Activated naive CD8-positive, alpha-beta T cell treated with anti-CD3 and anti-CD28 coated beads for 36 hours (primary cell): ENCODE measurements at places on chromosomes 12 and 14.
A peak's percentile ranks its signal among the peaks of the same experiment; 100 is the strongest.

DNA sequence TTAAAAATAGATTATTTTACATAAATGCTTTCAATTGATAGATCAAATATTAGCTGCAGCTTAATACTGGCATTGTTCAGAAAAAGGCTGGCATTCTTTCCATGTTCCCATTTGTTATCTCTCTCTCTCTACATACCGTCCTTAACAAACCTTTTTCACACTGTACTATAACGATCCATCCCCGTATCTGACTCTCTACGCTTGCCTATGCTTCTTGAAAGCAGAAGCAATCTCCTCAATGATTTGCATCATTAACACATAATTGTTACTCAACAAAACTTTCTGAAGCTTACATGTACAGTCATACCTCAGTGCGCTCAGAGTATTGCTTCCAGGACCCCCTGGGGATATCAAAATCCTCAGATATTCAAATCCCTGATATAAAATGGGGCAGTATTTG is 89.7 kb downstream of the TMTC1 start:
- DNase-seq, result no peak
- peaks cover 3% of the 10 kb centered on the region for H3K27me3 ChIP-seq

GRCh38 chr12:53223389-53224060 is 8.5 kb downstream of the RARG start:
- H3K27ac ChIP-seq, result peak overlapping the region; percentile 88
- H3K36me3 ChIP-seq, result peaks cover 10% of the 10 kb centered on the region
- H3K4me3 ChIP-seq, result peak overlapping the region; percentile 74
- H3K27me3 ChIP-seq, result no peaks in the 10 kb centered on the region
- peaks cover 60% of the 10 kb centered on the region for H3K4me1 ChIP-seq

GRCh38 chr14:66174453-66174891 is 311.7 kb upstream of the CCDC196 start:
- peaks cover 9% of the 10 kb centered on the region for H3K27me3 ChIP-seq
- H3K4me3 ChIP-seq, result no peak overlapping the region
- no peaks in the 10 kb centered on the region for H3K36me3 ChIP-seq
- no peak overlapping the region for H3K27ac ChIP-seq
- H3K4me1 ChIP-seq, result no peaks in the 10 kb centered on the region

DNA sequence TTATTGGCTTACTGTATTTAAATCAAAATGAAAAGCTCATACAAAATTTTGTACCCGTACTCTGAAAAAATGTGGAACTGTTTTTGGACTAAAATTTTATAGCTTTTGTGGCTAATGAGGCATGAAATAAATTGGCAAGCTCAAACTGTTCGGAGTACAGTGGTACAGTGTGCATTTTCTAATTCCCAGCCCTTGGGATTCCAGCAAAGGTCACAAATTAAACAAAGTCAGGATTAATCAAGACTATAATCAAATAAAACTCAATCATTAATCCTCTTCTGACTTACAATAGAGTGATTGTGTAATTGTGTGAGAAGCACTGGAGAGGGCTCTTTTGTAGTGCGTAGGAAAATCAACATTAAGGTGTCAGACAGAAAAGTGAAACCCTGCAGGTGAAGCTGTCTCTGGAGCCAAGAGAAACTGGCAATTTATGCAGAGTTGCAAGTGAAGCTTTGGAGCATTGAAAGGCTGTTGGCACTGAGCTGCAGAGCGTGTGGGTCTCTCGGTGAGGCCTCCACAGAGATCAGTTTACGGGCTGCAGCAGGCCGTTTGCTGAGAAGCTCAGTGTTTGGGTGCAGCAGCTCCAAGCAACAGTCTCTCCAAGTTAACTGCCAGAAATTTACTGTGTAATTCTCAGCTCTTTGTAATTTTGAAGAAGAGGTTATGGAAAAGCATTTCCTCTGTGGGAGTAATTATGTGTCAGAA is 275.9 kb downstream of the FBXL14 start:
- DNase-seq, result no peak
- H3K4me1 ChIP-seq, result peaks cover 8% of the 10 kb centered on the region
- H3K27me3 ChIP-seq, result no peaks in the 10 kb centered on the region
- no peak overlapping the region for H3K27ac ChIP-seq
- H3K4me3 ChIP-seq, result no peak overlapping the region
- H3K36me3 ChIP-seq, result peaks cover 25% of the 10 kb centered on the region

GRCh38 chr12:27382171-27382795 is 49.6 kb downstream of the BMAL2 start:
- no peak overlapping the region for H3K27ac ChIP-seq
- no peaks in the 10 kb centered on the region for H3K27me3 ChIP-seq
- H3K4me1 ChIP-seq, result no peaks in the 10 kb centered on the region

DNA sequence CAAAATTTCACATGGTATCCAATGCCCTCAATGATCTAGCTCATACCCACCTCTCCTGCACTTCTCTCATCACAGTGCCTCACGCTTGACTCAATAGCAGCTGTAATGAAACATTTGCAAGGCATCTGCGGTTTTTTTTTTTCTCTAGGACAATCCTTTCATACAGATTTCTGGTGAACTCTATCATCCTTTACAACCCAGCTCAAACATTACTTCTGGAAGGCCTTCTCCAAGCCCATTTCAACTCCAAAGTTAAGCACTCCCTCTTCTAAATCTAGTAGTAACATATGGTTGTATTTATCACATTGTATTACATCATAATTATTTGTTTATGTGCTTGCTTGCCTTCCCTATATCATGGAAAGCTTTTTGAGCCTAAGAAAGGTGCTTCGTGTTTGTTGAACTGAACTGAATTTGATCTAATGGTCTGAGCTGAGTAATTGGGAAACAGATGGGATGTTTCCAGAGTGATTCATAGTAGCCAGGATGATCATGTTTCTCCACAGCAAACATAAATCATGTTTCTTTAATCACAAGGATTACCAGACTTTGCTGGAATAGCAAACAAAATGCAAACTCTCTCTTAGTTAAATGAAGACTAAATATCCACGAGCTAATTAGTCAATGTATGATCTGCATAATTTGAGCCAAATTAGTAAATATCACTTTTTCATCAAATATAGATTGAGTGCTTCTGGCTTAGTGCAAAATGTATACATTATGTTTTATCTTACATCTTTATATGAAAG is 14.3 kb downstream of the CFL2 start:
- no peaks in the 10 kb centered on the region for H3K27me3 ChIP-seq
- no peaks in the 10 kb centered on the region for H3K36me3 ChIP-seq
- no peaks in the 10 kb centered on the region for H3K4me1 ChIP-seq
- no peak for DNase-seq

- no peaks in the 10 kb centered on the region for H3K27me3 ChIP-seq
- H3K4me1 ChIP-seq, result peaks cover 8% of the 10 kb centered on the region
- no peak for DNase-seq
- H3K36me3 ChIP-seq, result peaks cover 2% of the 10 kb centered on the region
- H3K27ac ChIP-seq, result no peak overlapping the region
- H3K4me3 ChIP-seq, result no peak overlapping the region
Observed at GRCh38 chr12:122382919-122383350, 39.5 kb downstream of the CLIP1 start.

DNA sequence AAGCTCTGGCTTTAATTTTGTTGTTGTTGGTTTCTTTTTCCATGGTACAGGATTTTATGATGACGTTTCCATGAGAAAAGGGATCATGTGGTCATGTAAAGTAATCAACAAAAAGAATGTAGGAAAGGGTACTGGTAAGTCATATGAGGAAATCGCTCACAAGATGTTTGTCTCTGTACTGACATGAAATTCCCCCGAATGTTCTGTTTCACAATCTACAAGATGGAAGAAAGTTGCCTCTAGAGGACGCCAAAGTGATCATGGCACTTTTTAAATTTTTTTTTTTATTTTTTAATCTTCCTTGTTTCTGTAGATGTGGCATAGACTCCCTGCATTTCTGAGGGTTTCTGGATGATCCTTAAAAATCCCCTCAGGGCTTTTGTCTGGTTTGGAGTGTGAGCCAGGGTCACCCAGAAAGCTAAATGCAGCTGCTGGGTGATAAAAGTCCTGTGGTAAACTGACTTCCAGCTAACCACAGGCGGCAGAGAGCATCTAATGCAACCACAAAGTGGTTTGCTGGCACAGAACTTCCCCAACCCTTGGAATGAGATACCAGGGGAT is 393.5 kb downstream of the CCDC91 start:
- H3K4me3 ChIP-seq, result no peak overlapping the region
- no peak for DNase-seq
- H3K27ac ChIP-seq, result no peak overlapping the region

DNA sequence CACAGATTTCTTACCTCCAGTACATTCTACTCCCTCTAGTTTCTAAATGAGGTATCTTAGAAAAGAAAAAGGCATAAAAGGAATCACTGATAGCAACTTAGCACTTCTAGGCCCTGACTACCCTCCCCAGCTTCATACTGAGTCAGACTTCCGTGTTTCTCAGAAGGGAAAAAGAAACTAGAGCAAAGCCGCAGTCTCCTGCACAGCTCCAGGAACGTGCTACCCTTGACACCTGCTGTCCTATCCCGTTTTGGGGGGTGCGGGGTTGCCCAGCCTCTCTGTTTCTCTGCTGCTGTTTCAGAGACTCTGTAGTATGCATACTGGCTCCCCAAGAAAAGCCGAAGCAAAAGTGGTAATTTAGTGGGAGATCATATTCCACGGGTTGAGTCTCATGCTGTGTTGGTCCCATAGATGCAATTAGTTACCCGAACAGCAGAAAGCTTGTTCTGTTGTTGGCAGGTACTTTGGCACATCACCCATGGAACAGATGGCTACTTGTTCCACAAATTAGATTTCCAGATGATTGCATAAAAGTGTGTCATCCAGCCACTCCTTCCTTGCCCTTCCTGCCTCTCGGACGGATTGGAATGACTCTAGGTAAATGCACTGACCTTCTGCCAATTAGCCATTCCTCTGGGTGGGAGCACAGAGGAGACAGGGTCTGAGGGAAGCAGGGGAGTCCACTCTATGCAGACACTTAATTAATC is 438.1 kb downstream of the FUT8 start:
- H3K4me3 ChIP-seq, result no peak overlapping the region
- no peaks in the 10 kb centered on the region for H3K27me3 ChIP-seq
- H3K36me3 ChIP-seq, result peaks cover 25% of the 10 kb centered on the region
- peak overlapping the region; percentile 87 for H3K27ac ChIP-seq

- H3K27me3 ChIP-seq, result peaks cover 89% of the 10 kb centered on the region
- peaks cover 2% of the 10 kb centered on the region for H3K36me3 ChIP-seq
- no peak overlapping the region for H3K27ac ChIP-seq
- DNase-seq, result no peak
- H3K4me1 ChIP-seq, result peaks cover 22% of the 10 kb centered on the region
- no peak overlapping the region for H3K4me3 ChIP-seq
Observed at GRCh38 chr14:85530626-85531025, 682 bp downstream of the FLRT2 start.

DNA sequence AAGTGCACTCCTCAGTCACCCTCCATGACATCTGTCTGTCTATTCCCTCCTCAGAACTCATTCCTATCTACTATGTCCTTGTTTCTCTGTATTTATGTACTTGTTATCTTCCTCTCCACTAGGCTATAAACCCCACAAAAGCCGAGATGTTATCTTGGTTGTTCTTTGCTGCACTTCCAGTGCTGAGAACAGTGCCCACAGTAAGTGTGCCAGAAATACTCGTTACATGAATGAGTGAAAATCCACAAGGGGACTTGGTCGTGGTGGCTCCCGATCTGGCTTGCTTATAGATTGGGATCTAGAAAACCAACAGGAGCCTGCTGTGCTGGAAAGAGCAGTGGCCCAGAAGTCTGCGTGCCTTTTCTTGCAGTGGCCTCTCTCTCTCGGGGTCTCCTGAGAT is 111.9 kb upstream of the PRMT8 start:
- H3K36me3 ChIP-seq, result no peaks in the 10 kb centered on the region
- no peak overlapping the region for H3K27ac ChIP-seq
- no peak for DNase-seq
- H3K27me3 ChIP-seq, result peaks cover 22% of the 10 kb centered on the region
- H3K4me3 ChIP-seq, result no peak overlapping the region
- peaks cover 3% of the 10 kb centered on the region for H3K4me1 ChIP-seq

DNA sequence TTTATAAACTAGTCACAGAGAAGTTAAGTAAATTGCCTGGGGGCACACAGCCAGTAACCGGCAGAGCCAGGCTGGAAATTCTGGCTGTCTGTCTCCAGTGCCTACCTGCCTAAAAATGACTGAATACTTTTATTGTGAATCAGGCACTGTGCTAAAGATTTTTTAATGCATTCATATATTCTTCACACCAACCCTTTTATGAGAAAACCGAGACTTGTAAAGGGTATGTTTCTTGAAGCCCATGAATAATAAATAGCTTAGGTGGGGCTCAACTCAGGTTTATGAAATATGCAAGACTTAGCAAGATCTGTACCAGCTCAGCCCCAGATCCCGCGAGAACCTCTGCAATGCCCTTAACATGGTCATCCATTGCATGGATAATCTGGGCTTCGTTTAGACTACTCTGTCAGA is 60.8 kb downstream of the TMCC3 start:
- peaks cover 4% of the 10 kb centered on the region for H3K4me1 ChIP-seq
- no peak overlapping the region for H3K4me3 ChIP-seq
- no peak overlapping the region for H3K27ac ChIP-seq
- no peaks in the 10 kb centered on the region for H3K36me3 ChIP-seq
- DNase-seq, result no peak

DNA sequence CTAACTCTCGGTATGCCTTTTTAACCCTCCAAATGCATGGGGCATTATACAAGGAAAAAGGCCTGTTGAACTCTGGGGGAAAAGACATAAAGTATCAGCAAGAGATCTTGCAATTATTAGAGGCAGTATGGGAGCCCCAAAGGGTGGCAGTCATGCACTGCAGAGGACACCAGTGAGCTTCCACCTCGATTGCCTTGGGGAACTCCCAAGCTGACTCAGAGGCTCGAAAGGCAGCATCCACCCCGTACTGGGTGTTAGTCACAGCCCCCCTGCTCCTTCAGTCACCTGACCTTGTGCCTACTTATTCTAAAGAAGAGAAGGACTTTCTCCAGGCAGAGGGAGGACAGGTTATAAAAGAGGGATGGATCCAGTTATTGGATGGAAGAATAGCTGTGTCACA is 781.4 kb upstream of the TMEM132C start:
- peak; percentile 17 for DNase-seq
- H3K27ac ChIP-seq, result no peak overlapping the region
- no peaks in the 10 kb centered on the region for H3K4me1 ChIP-seq
- no peak overlapping the region for H3K4me3 ChIP-seq

DNA sequence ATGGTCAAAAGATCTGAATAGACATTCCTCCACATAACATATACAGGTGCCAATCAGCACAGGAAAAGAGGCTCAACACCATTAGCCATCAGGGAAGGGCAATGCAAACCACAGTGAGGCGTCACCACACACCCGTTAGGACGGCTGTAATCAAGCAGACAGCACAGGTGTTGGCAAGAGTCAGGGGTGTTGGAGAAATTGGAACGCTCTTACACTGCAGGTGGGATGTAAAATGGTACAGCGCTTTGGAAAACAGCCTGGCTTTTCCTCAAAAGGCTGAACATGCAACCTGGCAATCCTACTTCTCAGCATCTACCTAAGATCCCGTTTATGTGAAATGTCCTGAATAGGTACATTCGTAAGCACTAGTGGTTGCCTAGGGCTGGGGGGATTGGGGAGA is 21.5 kb upstream of the MMP17 start:
- no peaks in the 10 kb centered on the region for H3K4me1 ChIP-seq
- H3K4me3 ChIP-seq, result no peak overlapping the region
- H3K27me3 ChIP-seq, result no peaks in the 10 kb centered on the region
- peaks cover 4% of the 10 kb centered on the region for H3K36me3 ChIP-seq

GRCh38 chr14:94539181-94539580 is 22.1 kb upstream of the SERPINA4 start:
- peaks cover 19% of the 10 kb centered on the region for H3K27me3 ChIP-seq
- H3K36me3 ChIP-seq, result no peaks in the 10 kb centered on the region
- no peaks in the 10 kb centered on the region for H3K4me1 ChIP-seq
- no peak overlapping the region for H3K27ac ChIP-seq
- H3K4me3 ChIP-seq, result no peak overlapping the region

GRCh38 chr14:95458459-95458858 is 58.0 kb downstream of the SYNE3 start:
- peaks cover 35% of the 10 kb centered on the region for H3K4me1 ChIP-seq
- no peak for DNase-seq
- H3K27ac ChIP-seq, result no peak overlapping the region
